ENCODE measurements at places on chromosomes 11 and 22. TPM values are rescaled to one million over a fixed set of nuclear protein-coding genes. Genes with fewer than 3 reads are reported as not detected.

DNA sequence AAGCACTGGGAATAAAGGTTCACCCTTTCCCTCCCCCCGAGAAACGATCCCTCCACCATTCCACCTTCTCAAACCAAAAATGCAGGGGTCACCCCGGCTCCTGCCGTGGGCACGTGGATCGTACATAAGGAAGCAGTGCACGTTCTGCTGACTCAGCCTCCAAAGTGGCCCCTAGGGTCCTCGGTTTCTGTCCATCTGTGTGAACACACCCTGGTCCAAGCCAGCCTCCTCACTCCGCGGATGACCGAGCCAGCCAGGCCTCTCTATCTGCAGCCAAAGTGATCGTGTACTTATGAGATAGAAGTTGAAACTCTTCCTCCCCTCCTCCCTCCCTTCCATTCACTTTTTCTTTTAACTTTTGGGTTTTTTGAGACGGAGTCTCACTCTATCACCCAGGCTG, 16.2 kb downstream of the C11orf24 start:
- H3K4me1 ChIP-seq, result peaks cover 3% of the 10 kb centered on the region
- no peak for DNase-seq
- no peak overlapping the region for H3K4me3 ChIP-seq
- H3K36me3 ChIP-seq, result no peaks in the 10 kb centered on the region

- no peak overlapping the region for H3K27ac ChIP-seq
- no peak for DNase-seq
- no peak overlapping the region for H3K4me3 ChIP-seq
Observed at GRCh38 chr22:43895986-43896645, 4.3 kb upstream of the PNPLA5 start.

DNA sequence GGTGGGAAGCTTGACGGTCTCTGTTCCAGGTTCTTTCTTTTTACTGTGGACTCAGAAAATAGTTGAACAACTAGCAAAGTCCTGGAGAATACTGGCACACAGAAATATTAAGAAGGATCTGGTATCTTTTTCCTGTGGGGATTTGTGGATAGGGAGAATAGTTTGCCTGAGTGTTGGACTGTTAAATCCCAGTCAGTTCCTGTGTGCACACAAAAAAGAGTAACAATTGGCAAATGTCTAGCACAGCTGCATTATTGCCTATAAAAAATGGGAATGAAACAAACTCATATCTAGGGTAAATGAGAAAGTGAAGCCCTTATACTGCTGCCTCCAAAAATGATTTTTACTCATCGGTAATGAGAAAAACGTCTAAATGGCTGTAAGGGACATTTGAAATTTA, 828.2 kb downstream of the JRKL start:
- H3K36me3 ChIP-seq, result no peaks in the 10 kb centered on the region
- H3K27me3 ChIP-seq, result no peaks in the 10 kb centered on the region
- H3K4me1 ChIP-seq, result no peaks in the 10 kb centered on the region
- no peak for DNase-seq

GRCh38 chr11:2205214-2205720, 33.7 kb upstream of the TH start:
- no peak overlapping the region for H3K4me3 ChIP-seq
- H3K4me1 ChIP-seq, result no peaks in the 10 kb centered on the region
- no peaks in the 10 kb centered on the region for H3K27me3 ChIP-seq
- no peak overlapping the region for H3K27ac ChIP-seq
- peak; percentile 20 for DNase-seq
- H3K36me3 ChIP-seq, result no peaks in the 10 kb centered on the region

GRCh38 chr11:116775975-116776374, 3.2 kb upstream of the BUD13 start:
- no peak overlapping the region for H3K4me3 ChIP-seq
- DNase-seq, result no peak
- no peaks in the 10 kb centered on the region for H3K27me3 ChIP-seq
- no peak overlapping the region for H3K27ac ChIP-seq

GLYATL1B gene
- not detected for polyA plus RNA-seq

ZBTB16 gene
- polyA plus RNA-seq, result 0.19 TPM

OR52E8 gene
- not detected for polyA plus RNA-seq

DNA sequence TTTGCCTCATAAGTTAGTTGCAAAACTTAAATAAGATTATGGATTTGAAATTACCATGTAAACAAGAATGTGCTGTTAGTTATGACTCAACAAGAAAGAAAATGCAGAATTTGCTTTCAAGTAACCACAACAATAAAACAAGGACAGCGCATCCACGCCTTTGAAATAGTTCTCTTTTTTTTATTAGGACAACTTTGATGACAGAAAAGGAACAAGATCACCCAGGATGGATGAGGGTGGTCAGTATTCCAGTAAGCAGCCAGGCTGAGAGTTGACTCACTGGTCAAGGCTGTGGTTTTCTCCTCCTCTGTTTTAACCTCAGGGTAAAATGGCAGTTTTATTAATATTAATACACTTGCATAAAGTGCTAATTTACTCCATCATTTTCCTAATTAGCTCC, 544.4 kb downstream of the OPCML start:
- no peak for DNase-seq
- no peak overlapping the region for H3K4me3 ChIP-seq
- no peak overlapping the region for H3K27ac ChIP-seq
- no peaks in the 10 kb centered on the region for H3K36me3 ChIP-seq
- H3K4me1 ChIP-seq, result peaks cover 4% of the 10 kb centered on the region

GRCh38 chr11:133705074-133705648, 140.2 kb downstream of the SPATA19 start:
- H3K36me3 ChIP-seq, result no peaks in the 10 kb centered on the region
- H3K4me3 ChIP-seq, result no peak overlapping the region
- H3K4me1 ChIP-seq, result peaks cover 6% of the 10 kb centered on the region

Data from H1 (cell line).